ENCODE measurements at places on chromosomes 7 and 10. TPM values are rescaled to one million over a fixed set of nuclear protein-coding genes. Genes with fewer than 3 reads are reported as not detected.

The AKR1C2 gene
- total RNA-seq: 73.6 TPM

The HOXA1 gene
- total RNA-seq: not detected

The TAS2R41 gene
- not detected for total RNA-seq

The ZNF33B gene
- total RNA-seq: 9.3 TPM

The CPA5 gene
- total RNA-seq: not detected
